Stimulated activated naive CD8-positive, alpha-beta T cell treated with anti-CD3 and anti-CD28 coated beads, Interleukin-15, amount 100 ng/mL, for 72 hours (primary cell): ENCODE measurements at places on chromosomes 6 and 20.

GRCh38 chr6:1590580-1590979, 19.1 kb upstream of the FOXC1 start:
- no peak for DNase-seq

DNA sequence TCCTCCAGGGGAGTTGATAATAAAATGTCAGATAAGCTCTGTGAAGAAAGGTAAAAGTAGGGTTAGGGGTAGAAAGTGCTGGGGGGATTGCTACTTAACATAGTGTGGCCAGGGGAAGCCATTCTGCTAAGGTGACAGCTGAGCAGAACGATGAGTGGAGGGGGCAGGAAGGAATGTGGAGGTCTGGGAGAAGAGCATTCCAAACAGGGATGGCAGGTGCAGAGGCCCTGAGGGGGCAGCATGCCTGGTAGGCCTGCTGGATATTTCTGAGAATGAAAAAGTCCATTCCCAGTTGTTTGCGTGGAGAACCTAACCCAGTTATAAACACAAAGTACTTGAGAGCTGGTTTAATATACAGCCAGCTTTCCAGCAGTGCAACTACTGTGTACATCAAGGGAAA, 9.3 kb downstream of the GFRA4 start:
- no peak for DNase-seq

DNA sequence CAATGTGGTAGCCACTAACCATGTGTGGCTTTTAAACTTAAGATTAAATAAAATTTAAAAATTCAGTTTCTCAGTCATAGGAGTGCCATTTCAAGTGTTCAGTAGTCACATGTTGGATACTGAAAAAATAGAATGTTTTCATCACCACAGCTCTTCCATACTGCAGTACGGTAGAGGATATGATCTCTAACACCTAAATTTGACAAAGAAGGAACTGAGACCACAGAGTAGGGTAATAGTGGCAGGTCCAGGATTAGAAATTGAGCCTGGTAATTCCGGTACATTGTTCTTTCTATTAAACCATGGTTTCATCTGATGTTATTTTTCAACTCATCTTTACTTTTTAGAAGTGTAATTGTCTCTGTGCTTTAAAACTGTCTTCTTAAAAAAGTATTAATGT, 104.0 kb downstream of the CD2AP start:
- DNase-seq, result no peak

DNA sequence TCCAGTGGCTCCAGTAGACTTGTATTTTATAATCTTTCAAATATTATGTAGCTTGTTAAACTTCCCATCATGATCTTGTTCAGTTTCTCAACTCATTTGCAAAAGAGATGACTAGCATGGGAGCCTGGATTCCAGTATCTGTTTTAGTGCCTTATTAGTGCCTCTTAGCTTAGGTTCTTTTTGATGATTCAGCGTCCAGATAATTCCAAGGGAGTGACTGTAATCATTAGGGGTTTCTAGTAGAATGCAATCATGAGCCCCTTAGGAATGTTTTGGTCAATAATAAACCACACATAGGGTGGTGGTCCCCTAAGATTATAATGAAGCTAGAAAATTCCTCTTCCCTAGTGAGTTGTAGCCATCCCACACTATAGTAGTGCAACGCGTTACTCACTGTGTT, 7.0 kb downstream of the CD2AP start:
- DNase-seq, result no peak

DNA sequence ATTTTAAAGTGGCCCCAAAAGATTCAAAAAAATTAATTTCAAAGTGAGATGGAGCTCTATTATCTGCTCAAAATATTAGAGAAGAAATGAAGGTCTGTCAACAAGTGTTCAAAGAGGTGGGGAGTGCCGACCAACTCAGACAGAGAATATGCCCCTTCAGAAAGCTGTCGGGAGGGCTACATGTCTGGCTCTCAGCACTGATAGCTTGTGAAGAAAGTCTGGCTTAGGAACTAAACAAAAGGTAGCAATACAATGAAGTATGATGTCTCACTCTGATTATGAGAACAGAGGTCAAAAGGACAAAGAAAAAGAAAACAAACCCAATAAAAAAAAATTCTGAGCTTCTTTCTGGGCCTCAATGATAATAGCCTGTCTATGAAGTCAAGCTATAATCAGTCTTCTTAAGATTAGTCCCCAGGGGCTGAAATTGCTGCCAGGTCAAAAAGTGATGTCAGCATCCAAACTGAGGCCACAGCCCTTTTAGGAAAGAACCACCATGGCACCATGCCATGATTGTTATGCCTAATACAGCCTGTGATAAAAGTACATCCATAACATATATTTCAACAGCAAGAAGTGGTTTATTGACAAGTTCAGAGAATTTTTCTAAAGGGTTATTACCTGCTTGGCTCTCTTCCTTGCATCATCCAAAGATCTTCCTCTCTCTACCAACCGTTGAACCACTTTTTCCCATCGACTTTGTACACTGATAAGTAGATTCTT, 150.9 kb downstream of the DST start:
- DNase-seq, result no peak

- DNase-seq, result no peak
Observed at GRCh38 chr6:15338476-15338875, 92.6 kb downstream of the JARID2 start.

DNA sequence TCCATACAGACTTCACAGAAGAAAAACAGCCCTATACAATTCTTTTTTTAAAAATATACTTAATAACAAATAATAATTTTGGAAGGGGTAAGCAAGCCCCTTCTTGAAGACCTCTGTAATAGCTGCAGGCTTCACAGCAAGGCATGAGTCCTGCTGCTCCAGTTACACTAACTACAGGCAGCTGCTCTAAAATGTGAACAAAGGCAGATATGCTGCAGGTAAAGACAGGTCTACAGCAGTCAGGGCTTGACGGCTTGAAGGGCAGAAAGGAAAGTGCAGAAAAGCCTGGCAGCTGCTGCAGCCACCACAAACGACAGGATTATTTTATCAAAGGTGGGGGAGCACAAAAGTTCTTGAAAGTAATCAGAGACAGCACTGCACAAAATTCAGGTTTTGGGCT, 11.3 kb downstream of the FAXC start:
- no peak for DNase-seq

DNA sequence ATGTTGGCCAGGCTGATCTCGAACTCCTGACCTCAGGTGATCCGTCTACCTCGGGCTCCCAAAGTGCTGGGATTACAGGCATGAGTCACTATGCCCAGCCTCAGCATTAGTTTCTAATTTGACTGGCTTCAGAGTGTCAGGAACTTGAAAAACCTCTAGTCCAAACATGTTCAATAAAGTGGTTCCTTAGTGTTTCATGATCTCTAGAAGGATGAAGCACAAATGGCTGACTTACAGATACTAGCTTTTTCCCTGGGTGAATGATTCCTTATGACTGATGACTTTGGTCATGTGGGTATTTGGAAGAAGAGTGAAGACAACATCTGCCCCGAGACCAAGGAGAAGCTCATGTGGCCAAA, 16.4 kb downstream of the GLYATL3 start:
- no peak for DNase-seq

DNA sequence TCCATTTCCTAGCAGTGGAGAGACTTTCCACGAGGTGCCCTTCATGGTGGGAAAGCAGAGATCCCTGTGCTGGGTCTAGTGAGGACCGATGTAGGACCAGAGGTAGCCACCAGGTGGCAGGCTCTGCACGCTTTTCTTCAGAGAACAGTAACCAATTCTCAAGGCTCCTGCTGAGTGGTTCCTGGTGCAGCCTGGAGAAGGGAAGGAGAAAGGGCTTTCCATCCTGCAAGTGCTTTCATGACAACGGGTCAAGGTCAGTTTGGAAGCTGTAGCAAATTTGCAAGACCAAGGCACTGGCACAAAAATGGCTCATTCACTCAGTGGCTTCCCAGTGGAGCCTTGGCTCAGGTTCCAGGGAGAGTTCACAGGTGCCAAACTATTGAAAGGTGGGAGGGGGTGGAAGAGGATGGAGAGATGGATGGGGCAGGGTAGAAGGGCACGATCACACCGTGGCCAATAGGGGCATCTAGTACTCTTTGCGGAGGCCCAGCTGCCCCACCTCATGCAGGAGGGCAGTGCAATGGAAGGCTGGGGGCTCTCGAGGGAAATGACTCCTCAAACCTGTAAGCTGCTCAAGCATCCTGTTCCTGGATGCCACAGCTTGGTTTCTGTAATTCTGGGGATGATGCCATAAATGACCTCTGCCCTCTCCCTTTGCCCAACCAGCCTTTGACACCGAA, 25.5 kb upstream of the KCNK16 start:
- DNase-seq, result peak; percentile 51

DNA sequence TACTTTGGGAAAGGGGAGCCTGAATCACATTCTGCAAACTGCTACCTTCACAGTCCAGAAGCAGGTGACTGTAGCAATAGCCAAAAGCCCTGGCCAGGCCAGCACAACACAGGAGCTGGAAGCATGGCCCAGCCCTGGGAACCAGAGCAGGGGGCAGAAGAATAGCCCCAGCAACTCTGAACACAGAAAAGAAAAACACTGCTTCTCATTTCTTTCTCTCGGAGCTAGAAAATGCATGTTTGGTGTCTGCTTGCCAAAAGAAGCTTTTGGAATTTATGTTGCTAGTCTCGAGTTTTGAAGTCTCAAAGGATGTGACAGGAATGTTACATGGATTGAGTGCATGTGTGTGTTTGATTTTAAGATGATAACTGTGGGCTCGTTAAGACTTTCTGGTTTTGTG, 79.8 kb upstream of the SCAF8 start:
- no peak for DNase-seq

GRCh38 chr6:170108890-170109587, 181.8 kb downstream of the DLL1 start:
- no peak for DNase-seq

DNA sequence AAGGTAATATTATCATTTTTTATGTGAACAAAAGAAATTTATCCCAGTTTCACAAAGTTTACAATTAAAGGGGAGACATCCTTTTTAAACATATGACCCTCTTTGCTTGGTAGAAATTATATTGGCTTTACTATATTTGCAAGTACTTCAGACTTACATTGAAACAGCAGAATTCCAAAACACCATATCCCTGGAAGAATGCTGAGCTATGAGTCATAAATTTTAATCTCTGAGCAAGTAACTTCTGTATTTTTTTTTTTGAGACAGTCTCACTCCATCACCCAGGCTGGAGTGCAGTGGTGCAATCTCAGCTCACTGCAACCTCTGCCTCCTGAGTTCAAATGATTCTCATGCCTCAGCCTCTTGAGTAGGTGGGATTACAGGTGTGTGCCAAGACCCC, 240.4 kb downstream of the TBC1D32 start:
- no peak for DNase-seq

DNA sequence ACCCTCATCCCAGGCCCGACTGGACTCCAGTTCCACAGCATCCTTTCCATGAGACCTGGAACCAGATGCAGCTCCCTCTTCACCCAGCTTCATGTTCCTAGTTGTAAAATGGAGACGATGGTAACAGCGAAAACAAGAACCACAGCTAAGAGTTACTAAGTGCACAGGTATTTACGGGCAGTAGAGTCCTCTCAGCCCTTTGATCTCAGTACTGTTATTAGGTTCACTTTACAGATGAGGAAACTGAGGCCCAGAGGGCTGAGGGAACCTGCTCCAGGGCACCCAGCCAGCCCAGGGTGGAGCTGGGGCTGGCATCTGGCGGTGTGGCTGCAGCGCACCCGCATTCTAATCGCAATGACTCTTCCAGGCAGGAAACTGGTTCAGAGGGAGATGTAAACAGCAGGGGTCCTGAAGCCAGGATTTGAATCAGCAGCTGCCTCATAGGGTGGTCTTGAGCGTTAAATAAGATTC, 858 bp downstream of the BCAS1 start:
- DNase-seq, result no peak

- no peak for DNase-seq
Observed at GRCh38 chr6:132789396-132789776, 9.1 kb downstream of the SLC18B1 start.

DNA sequence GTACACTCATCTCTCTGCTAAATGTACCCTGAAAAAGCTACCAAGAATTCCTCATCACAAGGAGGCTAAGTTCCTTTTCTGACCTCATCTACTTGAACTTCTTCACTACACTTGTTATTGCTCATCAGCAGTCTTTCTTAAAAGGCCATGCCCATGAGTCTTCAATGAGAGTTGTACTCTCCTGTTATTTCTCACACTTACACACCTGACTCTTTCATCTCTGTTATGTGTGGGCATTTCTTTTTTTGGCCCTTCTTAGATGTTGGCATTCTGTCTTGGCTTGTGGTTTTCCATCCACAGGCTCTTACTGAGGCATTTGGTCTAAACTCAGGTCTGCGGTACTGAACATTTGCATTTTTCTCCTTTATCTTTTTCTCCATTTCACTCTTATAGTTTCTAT, 10.7 kb upstream of the SLC17A1 start:
- DNase-seq, result peak; percentile 10

DNA sequence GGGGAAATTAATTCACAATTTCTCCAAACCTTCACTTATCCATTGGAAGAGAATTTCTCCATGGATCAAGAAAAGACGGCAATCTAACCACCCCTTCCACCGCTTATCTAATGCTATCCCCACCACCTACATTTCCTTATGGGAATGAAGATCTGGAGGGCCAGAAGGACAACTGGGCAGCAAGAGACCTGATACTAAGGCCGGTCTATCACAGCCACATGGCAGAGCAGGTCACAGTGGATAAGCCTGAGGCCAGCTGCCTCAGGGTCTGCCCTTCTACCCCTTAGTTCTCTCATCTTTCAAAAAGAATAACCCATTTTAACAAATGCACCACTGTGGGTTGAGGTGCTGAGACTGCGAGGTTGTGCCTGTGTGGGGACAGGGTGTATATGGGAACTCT, 37.1 kb downstream of the MAN1A1 start:
- no peak for DNase-seq

GRCh38 chr20:38246357-38247165, 14.0 kb downstream of the KIAA1755 start:
- DNase-seq, result no peak

DNA sequence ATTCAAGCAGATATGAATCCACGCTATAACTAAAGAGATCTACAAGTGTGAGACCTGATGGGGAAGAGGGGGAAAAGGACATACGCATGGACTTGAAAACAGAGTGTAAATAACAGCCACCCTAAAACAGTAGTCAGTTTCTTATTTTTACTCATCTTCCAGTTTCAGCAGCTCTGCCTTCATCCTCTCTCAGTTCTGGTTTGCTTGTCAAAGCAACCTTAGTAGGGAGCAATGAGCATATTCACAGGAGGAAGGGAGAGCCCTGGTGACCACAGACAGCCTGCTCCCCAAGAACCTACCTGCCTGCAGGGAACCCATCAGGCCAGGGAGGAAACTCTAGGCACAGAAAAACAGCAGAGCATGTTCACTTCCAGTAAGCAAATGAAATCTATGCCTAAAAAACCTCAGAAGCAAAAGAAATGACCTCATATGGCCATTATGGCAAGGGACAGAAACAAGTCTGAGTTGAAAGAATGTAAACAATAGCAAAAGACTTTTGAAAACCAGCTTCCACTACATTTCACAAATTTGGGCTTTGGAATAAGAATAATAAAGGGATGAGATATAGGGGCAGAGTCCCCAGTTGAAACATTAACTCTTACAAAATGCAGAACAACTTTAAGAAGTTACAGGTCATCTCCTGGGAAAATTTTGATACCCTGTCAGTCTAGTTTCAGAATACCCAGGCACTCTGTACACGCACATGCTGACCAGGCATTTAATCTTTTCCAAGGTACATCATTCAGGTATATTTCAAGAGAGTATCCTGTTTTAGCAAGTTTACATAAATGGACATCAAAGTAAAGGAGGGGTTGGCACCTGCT, 120.8 kb upstream of the BCLAF1 start:
- no peak for DNase-seq

- DNase-seq, result no peak
Observed at GRCh38 chr6:68724060-68724459, 89.0 kb downstream of the ADGRB3 start.
